AG09309 (cell line): ENCODE measurements at places on chromosomes 5 and 9.

DNA sequence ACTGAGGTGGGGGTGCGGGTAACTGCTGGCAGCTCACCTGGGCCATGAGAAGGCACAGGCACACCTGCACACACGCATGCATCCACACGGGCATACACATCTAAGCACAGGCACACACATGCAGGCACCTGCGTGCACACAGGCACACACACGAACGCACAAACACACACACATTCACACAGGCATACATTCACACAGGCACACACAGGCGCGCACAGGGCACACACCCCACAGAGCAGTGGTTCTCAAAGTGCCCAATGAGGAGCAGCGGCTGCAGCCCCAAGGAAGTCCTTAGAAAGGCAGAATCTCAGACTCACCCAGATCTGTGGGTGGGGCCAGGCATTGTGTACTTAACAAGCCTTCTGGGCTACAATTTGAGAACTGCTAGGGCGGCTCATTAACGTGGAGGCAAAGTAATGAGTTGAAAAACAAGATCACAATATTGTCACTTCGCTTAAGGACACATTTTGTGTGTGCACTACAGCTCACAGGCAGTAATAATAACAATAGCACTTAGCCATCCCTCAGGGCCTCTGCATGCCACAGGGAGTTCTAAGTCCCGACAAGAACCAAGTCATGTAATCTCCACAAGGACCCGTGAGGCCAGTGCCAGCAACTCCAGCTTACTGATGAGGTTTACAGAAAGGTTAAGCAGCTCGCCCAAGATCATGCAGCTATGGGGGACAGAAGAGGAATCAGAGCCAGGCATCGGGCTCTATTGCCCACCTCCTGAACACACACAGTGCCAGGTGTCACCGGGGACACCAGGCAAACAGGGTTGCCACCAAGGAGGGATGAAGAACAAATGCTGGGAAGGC, 91.6 kb downstream of the ROR2 start:
- no peak for DNase-seq

DNA sequence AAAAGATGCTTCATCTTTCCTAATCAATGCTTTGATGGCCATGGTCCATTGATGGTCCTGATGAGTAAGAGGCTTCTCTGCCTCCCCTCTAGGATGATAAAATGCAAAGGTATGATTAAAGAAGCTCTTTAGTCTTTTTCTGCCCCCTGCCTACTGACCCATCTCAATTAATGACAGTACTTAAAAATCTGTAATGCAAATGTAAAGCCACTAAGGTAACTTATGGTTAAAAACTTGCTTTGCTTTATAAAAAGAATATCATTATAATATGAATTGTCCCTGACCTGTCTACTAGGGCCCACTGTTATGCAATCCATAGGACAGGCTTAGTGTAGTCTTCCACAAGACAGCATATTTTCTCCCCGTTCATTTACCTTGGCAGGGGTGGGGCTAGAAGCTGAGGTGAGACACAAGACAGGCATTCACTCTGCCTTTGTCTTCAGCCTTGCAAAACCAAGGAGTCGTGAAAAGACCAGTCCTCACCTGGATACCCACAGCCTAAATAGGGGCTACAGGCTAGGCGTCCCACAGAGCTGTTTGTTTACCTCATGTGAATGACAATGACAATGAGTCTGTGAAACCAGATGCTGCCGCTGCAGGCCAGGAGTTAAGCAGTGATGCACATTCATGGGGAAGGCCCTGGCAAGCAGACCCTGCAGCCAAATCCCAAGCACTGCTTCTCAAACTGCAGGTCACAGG, 60.4 kb downstream of the BNC2 start:
- no peak for DNase-seq

GRCh38 chr5:84885485-84886258, 501.0 kb upstream of the EDIL3 start:
- DNase-seq: no peak

- DNase-seq: no peak
These were observed 122.7 kb downstream of the NMUR2 start for GRCh38 chr5:152282331-152282730.

DNA sequence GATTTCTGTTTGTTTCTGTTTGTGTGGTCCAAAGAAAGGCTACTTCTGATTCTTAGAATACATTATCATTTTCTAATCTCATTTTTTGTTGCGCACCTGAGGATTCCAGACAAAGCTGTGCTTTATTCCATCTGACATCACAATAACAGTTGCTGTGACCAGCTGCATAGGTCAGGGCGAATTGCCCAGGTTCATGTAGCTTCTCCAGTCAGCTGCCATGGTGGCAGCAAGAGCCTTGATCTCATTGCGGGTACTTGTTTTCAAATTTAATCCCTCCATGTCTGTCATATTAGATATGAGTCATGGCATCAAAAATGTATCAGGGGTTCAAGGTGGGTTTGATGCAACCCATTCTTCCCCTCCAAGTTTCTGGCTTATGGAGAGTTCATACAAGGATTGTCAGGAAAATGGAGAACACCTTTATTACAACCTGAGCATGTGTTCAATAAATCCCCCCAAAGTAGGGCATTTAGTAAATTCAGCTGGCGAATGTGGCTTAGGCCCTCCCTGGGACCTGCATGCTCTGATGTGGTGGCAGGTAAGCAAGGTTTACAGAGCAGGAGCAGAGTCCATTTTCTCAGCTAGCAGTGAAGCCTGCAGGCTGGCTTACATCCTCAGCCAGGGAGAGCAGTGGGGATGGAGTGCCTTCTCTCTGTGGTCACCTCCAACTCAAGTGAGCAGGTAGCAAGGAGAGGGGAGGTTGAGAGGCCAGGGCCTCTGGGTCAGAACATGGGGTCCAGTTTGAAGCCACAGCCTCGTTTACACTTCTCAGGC, 13.9 kb downstream of the CAVIN4 start:
- DNase-seq: no peak

GRCh38 chr9:136935651-136936050, 8.9 kb downstream of the FBXW5 start:
- no peak for DNase-seq

- no peak for DNase-seq
These were observed 144.3 kb downstream of the ACTBL2 start for GRCh38 chr5:57338068-57338867.

DNA sequence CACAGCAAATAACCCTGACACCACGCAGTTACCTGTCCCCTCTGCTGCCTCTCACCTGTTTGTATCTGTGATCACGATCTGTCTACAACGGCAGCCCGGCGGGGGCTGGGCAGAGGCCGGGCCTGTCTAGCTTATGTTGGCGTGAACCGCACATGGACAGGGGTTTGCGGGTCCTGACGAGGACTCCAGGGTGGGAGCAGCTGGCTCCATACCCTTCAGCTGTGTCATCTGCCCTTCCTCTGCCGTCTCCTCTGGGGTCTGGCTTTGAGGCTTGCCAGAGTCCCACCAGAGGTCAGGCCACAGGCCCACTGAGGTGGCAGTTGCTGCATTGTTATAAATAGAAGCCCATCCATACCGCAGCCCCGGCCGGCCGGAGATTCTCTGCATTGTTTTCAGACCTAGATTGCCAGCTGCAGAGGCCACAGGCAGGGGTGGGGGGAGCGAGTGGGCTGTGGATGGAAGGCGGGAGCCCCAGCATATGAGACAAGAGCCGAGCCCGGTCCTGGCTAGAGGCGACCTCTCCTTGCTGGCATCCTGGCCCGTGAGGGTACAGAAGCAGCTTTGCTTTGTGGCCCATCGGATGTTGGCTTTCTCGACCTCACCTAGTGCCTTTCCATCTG, 37.8 kb downstream of the FAM78A start:
- no peak for DNase-seq

DNA sequence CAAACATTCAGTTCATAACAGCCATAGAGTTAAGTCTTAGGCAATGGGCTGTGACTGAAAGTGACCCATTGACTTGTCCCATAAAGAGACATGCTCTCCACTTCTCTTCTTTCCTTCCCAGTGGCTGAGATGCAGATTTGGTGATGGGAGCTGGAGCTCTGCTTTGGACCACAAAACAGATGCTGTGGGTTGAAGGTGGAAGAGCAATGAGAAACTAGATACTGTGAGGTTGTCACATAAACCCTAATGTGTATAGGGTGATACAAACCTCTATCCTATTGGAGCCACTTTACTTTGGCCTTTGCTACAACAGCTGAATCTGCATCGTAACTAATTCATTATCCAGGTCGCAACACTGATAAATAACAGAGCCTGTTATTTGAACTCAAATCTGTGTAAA, 192.0 kb downstream of the TTC39B start:
- no peak for DNase-seq

DNA sequence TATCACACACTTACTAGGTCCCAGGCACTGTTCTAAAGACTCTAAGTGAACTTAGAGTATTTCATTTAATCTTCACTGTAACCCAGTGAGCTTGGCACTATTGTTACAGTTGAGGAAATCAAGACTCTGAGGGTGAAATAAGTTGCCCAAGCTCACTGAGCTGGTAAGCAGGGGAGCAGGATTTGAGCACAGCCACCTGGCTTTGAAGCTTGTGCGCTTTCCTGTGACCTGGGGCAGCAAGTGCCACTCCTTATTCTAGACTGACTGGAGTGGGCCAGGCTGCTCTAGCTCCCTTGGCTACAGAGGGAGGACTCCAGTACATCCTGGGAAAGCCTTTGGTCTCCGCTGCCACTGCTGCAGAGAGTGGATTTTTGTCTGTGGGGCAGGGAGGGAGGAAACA, 50.0 kb downstream of the RGS3 start:
- no peak for DNase-seq

DNA sequence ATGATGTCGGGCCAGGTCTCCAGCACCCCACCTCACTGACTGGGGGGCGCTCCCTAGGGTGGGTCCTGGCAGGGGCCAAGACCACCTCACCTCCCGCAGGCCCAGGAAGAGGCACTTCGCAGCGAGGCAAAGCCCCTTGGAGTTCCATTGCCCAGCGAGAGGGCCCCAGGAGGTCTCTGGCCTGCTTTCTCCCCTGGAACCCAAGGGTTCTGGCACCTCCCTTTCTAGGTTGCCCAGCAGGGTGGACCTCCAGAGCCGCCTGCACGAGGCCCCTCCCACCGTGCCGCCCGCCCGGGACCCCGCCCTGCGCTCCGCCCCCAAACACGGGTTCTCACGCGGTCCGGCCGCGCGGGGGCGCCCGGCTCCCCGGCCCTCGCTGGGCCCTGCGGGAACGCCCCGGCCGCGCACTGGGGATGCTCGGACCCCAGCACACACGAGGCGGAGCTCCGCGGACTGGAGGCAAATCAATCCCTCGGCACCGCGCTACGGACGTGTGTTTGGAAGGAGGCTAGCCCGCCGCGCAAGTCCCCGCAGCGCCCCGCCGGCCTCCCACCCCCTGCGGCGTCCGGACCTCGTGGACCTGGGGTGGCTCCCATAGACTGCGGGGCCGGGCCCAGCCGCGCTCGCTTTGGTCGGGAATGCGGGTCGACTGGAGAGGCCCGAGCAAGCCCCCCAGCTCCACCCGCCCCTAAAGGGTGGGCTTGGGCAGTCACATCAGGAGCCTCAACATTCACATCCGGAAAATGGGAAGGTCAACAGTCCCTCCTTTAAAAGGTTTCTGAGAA, 99.5 kb upstream of the LMX1B start:
- DNase-seq: no peak

DNA sequence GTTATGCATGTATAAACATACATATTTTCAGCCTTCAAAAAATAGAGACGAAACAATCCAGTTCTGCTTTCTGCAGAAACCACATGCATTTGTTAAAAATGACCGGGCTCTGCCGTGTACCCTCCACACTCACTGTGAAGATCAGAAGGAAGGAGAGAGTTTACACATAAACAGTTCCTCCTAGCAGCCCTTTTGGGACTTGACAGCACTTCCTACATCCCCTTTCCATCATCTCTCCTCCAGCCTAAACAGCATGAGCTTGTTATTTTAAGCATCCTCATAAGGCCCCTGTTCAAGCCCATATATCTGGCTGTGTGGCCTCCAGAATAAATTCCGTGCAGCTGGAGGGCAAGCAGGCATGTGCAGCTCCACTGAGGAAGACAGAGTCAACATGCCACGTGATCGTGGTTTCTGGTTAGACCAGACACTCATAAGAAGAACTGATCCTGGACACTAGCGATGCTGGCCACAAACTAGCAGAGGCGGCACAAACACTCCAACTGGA, 42.2 kb downstream of the NIPAL4 start:
- no peak for DNase-seq

DNA sequence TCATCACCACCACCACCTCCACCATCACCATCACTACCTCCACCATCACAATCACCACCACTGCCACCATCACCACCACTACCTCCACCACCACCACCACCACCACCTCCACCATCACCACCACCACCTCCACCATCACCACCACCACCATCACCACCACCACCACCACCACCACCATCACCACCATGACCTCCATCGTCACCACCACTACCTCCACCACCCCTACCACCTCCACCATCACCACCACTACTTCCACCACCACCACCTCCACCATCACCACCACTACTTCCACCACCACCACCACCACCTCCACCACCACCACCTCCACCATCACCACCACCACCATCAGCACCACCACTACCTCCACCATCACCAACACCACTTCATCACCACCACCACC, 23.5 kb upstream of the ADCY2 start:
- no peak for DNase-seq

GRCh38 chr5:149614034-149614907, 33.0 kb downstream of the ARHGEF37 start:
- no peak for DNase-seq

DNA sequence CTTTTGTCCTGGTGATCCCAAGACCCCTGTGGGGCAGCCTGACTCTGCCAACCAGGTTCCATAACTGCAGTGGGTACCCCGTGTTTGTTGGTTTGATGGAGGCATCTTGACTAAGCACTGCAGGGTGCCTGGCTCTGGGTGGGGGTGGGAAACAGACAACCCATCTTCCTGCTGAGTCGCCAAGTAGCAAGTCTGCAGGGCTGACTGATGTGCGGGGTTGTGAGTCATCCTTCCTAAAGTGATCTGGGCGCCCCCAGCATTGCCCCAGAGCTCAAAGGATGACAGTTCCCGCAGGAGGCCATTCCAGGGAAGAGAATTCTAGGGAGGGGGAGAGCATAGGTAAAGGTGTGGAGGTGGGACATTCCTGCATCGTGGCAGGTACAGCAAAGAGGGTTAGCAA, 23.5 kb downstream of the DAB2IP start:
- DNase-seq: no peak

- no peak for DNase-seq
These were observed 14.0 kb downstream of the ORM2 start for GRCh38 chr9:114343471-114344187.

- no peak for DNase-seq
These were observed 71.0 kb downstream of the FANCC start for GRCh38 chr9:95246547-95246946.

DNA sequence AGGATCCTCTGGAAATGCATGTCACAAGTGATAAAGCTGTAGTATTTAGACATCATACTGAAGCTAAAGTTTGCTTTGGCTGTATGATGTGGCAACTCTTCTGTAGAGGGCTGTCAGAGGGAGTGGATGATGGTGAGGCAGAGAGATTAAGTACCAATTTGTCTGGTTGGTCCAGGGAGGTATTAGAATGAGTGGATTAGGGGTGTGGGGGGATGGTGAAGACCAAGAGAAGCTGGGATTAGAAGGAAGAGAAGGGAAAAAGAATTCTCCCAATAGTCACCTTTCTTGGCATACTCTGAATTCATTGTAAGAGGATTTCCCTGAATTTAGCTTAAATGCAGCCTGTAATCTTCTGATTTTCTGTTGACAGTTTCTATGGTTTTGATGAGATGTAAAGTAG, 3.6 kb downstream of the PCDHAC2 start:
- DNase-seq: no peak

- no peak for DNase-seq
These were observed 56.0 kb downstream of the SLC1A3 start for GRCh38 chr5:36662291-36662851.
